ENCODE measurements at places on chromosomes 11 and 22.

GRCh38 chr11:63598556-63598955 lies 15.7 kb downstream of the PLAAT3 start:
- no peak for DNase-seq

GRCh38 chr22:39896313-39896996 lies 2.9 kb upstream of the ENTHD1 start:
- no peak for DNase-seq

DNA sequence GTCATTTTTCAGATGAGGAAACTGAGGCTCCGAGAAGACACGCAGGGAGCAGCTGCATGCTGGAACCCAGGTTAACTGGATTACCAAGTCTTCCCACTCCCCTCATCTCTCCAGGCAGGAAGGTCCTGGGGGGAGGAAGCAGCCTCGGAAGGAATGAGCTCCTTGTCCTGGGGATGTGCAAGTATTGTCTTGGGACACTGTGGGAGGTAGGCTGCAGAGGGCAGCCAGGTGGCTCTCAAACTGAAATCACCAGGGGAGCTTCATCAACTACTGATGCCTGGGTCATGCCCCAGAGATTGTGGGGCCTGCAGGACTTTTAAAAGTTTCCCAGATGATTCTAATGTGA lies 7.6 kb downstream of the GDPD5 start:
- DNase-seq: no peak

GRCh38 chr11:94519478-94520084 lies 7.3 kb downstream of the C11orf97 start:
- DNase-seq: no peak

GRCh38 chr11:70783356-70783755 lies 385.0 kb downstream of the CTTN start:
- no peak for DNase-seq

DNA sequence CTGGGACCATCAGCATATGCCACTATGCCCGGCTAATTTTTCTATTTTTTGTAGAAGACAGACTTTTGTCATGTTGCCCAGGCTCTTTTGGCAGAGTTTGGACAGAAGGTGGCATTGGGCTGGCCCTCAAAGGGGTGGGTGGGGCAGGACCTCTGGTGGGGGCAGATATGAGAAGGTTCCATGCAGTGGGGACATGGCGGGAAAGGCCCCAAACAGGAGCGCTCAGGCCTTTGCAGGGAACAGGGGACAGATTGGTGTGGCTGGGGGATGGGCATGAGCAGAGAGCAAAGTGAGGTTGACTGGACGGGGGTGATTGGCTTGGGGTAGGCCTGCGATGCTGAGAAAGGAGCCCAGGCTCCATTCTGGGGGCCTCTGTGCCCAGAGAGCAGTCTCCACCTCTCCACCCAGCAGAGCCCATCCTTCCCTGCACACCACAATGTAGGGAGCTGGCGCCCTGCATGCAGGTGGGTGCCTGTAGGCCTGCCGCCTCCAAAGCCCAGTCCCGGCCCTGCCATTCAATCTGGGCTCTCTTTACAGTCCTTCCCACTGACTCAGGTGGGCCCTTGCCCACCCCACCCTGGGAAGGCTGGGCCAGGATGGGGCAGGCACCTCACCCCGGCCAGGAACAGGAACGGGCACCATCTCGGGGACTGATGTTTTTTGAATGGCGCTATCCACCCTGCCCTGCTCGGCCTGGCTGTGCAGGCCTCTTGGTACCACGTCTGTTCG lies 98.7 kb downstream of the MORC2 start:
- no peak for DNase-seq

GRCh38 chr11:65539744-65540289 lies 14.9 kb downstream of the SCYL1 start:
- DNase-seq: no peak

DNA sequence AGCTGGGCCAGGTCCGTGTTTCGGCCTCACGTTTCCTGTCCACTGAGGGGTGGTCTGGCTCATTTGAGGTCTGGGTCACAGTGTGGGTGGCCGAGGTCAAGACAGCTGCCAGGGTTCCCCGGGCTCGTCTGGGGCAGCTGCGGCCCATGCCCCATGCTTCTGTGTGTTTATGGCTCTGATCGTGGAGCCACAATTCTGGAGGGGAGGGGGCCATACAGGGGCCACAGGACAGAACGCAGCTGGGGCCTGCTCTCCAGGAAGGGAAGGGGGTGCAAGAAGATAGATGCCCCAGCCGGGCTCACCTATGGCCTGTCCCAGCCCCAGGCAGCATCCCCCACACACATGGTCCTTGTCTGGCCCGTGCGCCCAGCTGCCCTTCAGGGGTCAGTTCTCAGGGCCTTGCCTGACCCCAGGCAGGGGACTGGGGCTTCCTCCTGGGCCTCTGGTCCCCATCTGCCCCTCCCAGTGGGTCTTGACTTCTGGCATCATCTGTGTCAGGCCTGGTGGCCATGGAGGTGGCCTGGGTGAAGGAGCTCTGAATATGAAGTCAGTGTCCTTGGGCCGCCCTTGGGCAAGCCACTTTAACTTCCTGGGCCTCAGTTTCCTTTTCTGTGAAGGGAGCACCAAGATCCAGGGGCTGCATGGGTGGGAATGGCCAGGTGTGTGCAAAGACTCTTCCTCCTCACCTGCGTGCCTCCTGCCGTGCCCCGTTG lies 8.4 kb downstream of the TSPAN32 start:
- DNase-seq: no peak

All from central memory CD8-positive, alpha-beta T cell (primary cell).